NCI-H526 (cell line): ENCODE measurements at places on chromosomes 11 and 22.

GRCh38 chr11:64842851-64843685 is 1.4 kb downstream of the CDC42BPG start:
- peak; percentile 38 for DNase-seq

DNA sequence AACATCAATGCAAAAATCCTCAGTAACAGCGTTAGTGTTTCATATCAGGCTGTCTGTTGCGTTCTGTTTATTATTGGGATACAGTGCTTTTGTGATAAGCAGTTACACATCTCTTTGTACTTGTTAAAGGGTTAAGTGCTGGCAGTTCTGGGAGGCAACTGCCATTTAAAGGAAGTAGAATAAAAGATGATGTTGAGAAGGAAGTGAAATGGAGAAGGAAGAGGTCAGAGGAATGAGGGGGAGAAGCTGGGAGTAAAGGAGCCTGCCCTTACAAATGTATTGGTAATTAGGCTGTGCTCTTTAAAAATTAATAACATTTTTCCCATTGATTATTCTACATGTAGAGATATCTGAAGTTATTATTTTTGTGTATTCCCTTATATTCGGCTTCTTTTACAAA is 674.7 kb downstream of the NTM start:
- no peak for DNase-seq

- DNase-seq: peak; percentile 38
Measured at GRCh38 chr11:95378789-95379188, 147.8 kb upstream of the SESN3 start.

DNA sequence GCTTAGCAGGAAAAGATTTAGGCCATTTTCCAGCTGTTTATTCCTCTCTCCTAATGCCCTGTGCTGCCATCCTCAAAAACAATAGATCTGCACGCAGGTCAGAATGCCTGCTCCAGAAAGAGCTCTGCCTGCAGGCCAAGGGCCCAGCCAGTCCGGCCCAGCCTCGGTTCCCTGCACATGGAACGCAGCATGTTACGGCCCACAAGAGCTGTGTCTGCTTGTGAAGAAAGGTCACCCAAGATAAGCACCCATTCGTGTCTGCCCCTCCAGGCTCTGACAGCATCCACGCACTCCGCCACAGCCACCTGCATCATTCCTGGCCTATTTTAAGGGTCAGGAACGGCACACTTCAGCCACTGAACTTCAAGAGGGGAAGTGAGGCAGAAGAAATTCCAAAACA is 152.2 kb downstream of the SPATA19 start:
- DNase-seq: no peak

- DNase-seq: no peak
Measured at GRCh38 chr11:66901964-66902390, 45.1 kb downstream of the LRFN4 start.

DNA sequence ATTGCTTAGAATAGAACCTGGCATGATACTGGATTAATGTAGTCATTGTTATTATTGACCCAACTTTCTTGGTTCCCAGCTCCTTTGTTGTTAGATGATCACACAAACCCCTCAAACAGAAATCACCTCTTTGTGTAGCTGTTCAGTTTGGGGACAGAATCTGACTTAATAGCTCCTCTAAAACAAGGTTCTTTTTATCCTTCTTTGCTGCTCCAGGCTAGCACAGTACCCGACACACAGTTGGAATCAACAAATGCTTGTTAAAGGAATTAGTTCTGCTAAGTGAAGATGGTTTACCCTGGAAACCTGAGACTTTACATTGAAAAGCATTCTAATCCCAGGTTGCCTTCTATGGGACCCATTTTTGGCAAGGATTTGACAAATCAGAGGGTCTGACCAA is 43.9 kb downstream of the GAB2 start:
- no peak for DNase-seq

- no peak for DNase-seq
Measured at GRCh38 chr22:44186737-44187136, 6.0 kb downstream of the PARVG start.
